ENCODE measurements at places on chromosomes 1 and 21.

GRCh38 chr1:227780101-227781044, 35.1 kb upstream of the PRSS38 start:
- DNase-seq, result no peak

- DNase-seq, result no peak
These were observed 518.8 kb downstream of the ADGRL2 start for GRCh38 chr1:82319546-82319945.

GRCh38 chr1:71964188-71964587, 318.2 kb downstream of the NEGR1 start:
- no peak for DNase-seq

DNA sequence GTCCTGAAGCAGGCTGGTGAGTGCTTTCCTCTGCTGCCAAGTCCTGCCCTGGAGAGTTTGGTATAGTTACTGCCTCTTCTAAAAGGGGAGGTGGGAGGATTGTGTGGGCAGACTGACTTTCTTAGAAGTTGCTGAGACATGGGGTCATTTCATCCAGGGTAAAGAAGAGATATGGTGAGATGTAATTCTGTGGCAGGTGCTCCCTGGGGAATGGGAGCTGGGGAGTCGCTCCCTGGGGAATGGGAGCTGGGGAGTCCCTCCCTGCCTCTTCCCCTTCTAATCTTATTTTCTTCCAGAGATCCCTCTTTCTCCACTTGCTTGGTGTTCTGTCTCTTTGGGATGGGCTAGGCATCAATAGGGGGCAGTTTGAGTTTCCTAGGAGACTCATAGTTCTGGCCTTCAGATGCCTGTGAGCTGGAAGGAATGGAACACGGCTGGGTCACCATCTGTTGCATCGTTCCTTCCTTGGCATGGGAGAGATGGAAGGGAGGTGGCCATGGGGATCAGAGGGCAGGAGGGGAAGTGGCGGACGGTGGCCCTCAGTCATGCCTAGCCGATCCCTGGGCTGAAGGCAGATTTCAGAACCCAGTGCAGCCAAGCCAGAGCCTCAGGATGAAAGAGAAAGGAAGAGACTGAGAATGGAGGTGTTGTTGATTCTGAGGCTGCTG, 59.0 kb downstream of the NFASC start:
- no peak for DNase-seq

DNA sequence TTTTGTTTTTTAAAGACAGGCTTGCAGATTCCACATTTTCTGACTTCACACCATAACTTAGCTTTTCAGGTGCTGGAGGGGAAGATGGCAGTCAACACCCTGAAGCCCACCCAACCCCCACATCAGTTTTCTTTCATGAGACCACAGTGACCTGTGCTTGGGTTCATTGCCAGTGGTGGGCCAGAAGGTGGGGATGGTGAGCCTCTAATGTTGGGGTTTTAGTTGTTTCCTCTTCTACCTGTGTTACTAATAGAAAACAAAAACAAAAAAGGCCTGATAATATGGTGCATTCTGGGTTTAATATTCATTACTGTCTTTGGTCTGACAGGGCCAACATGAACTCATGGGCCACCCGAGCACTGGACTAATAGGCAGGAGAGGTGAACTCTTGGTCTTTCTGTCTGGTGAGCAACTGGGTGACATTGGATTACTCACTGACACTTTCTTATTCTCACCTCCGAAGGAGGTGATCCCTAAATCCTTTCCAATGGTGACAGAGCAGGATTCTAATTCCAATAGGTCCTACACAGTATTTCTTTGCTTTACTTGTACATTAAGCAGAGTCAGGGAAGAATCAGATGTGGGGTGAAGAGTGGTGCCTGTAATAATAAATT, 132.8 kb downstream of the CLIC6 start:
- DNase-seq, result no peak

GRCh38 chr1:38584448-38585355, 274.9 kb downstream of the RRAGC start:
- DNase-seq, result no peak

DNA sequence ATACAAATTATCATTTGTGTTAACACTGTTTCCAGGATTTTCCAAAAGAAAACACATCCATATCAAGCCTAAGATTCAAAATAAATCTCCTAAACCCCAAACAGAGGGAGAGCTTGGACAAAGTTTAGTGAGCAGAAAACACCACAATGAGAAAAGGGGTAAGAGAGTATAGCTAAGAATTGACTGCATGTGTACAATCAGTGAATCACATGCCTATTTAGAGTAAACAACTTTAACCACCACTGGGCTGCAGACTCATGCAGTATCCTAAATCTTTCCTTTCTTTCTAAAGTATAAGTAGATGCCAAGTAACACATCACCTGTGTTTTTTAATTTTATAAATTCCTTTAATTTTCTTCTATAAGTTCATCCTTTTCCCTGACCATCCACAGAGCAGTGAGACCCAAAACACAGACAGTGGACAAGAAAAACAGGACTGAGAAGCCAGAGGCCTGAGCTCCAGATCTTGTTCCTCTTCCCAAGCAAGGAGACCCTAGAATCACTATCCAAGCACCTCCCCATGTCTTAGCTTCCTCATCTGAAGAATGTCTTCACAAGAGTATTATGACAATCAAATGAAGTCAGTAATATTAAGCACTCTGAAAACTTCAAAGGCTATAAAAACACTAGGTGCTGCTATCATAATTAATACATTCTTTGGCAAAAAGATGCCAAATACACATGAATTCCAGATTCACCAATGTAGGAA, 93.1 kb downstream of the VAV3 start:
- DNase-seq, result no peak

DNA sequence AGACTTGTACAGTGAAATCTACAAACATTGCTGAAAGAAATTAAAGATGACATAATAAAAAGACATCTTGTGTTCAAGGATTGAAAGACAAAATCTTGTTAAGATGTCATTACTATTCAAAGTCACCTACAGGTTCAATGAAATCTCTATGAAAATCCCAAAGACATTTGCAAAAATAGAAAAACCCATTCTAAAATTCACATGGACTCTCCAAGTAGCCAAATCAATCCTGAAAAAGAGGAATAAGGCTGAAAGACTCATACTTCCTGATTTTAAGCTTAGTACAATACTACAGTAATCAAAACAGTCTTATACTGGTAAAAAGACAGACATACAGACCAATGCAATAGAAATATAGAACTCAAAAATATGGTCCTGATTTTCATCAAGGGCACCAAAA, 78.6 kb downstream of the PCSK9 start:
- no peak for DNase-seq
